Activated naive CD4-positive, alpha-beta T cell treated with Interleukin-2 at 50 U/mL for 16 hours (primary cell): ENCODE measurements at places on chromosomes 2 and 18.

DNA sequence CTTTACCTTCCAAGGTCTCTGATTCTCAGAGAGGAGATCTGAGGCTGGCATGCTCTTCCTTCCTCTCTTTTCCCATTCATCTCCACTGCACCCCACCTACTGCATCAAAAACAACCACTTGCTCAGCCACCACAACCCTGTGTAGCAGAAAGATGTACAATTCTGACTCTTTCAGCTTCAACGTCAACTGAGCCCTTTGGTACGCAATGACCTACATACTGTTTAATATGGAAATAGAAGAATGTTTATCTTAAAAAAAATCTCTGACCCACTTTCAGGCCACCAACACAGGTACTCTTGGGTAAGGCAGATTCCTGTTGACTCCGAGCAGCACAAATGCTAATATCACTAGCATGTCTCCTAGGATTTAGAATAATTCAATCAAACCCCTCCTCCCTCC is 76.2 kb upstream of the AFF3 start:
- no peak for DNase-seq

DNA sequence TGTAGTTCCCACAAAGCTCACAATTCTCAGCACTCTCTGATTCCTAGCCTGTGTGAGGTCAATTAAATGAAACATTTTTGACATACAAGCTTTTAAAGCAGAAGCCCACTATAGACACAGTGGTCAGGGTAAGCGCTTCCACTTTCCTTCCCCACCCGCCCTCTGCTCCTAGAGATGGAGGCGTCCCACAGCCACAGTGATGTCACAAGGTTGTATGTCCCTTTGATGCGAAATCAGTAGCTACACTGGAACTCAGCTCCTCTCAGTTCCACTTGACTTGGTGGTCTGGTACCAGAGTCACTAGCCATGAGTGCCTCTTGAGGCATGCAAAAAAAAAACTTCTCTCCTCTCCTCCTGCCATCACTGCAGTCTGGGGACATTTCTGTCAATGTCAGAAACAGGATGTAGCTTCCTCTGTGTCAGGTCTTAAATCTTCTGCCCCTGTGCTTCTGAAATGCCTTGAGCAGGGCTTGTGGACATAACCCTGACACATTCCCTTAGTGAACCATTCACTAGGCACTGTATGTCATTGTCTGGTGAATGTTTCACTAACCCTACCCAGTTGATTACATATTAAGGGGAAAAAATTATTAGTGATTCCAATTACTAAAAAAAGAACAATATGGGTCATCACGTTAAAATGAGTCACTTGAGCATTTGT is 7.8 kb downstream of the SULT1C4 start:
- no peak for DNase-seq

DNA sequence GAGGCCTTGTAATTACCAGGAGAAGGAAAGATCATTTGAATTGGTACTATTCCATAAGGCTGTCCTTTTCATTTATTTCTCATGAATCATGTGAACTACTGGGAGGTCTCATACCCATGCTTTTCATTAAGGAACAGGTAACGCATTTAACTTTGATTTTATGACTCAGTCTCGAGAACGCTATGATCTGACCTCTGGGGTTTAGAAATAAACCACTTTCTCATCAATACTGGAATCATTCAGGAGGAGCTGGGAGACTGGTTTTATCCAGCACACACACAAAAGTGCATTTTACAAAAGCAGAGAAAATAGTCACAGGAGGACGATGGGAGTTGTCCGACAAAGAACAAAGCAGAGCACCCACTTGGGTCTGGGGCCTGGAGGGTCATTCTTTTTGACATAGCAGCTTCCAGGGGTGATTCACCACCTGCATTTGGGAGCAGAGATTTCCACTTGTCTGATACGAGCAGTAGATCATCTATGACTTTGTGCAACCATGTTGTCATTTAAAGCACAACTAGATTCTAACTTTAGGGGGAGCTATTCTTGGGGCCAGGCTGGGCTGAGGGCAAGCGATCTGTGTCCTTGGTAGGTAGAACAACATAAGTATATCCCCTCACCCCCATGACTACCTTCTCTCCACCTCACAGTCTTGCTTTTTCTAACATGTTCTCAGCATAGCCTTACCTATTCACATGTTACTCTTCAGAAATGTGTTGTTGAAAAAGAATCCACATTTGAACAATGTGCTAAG is 95.9 kb upstream of the SCG2 start:
- no peak for DNase-seq

DNA sequence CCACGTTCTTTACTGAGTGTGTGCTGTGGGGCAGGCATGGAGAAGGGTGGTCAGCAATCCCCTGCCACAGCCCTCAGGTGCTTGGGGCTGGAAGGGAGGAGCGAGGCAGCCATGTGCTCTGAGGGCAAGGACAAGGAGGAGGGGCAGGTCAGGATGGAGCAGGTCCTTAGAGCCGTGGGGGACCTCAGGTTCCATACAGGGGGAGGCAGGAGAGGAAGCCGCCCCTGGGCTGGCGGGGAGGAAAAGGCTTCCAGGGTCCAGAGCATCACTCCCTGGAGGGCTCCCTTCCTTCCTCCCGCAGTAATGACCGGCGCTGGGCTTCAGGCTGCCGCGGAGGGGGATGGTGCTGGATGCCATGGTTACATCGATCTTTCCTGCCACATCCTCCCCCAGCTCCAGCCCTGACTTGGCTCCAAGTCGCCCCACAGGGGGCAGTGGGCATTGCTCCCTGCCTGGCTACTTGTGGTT is 6.6 kb downstream of the GAREM2 start:
- DNase-seq = no peak

GRCh38 chr2:174686430-174686829 is 77.8 kb downstream of the CHRNA1 start:
- DNase-seq = no peak

DNA sequence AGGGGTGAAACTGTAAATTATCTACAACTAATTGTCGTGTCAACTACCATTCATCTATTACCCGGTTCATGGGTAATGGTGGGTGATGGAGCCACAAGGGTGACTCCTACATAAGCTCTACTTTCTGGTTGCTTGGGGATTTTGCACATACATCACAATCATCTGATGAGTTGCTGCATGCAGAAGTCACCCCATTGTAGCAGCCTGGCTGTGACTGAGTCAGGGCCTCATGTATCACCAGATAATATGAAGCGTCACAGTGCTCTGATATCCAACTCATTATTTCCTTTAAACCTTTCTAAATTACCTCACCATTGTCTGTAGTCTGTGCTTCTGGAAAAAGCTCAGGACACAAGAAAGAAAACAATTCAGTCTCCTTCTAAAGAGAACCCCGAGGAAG is 32.4 kb upstream of the GORASP2 start:
- no peak for DNase-seq

DNA sequence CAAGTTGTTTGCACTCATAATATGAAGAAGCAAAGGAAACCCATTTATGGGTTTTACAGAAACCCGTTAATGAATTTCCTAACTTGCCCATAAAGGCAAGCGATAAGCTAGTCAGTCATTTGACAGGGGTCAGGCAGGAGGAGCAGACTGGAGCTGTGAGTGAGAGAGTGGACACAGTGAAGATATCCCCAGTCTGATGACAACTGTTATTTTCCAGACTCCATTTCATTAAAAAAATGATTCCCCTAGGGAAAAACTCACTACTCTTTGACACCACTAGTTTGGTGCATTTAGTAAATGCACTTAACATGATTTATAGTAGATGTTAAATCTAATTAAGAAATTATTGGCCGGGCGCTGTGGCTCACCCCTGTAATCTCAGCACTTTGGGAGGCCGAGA is 80.8 kb downstream of the TGIF1 start:
- no peak for DNase-seq

- DNase-seq = no peak
Measured at GRCh38 chr2:193843675-193844074, 1648.9 kb upstream of the TMEFF2 start.

DNA sequence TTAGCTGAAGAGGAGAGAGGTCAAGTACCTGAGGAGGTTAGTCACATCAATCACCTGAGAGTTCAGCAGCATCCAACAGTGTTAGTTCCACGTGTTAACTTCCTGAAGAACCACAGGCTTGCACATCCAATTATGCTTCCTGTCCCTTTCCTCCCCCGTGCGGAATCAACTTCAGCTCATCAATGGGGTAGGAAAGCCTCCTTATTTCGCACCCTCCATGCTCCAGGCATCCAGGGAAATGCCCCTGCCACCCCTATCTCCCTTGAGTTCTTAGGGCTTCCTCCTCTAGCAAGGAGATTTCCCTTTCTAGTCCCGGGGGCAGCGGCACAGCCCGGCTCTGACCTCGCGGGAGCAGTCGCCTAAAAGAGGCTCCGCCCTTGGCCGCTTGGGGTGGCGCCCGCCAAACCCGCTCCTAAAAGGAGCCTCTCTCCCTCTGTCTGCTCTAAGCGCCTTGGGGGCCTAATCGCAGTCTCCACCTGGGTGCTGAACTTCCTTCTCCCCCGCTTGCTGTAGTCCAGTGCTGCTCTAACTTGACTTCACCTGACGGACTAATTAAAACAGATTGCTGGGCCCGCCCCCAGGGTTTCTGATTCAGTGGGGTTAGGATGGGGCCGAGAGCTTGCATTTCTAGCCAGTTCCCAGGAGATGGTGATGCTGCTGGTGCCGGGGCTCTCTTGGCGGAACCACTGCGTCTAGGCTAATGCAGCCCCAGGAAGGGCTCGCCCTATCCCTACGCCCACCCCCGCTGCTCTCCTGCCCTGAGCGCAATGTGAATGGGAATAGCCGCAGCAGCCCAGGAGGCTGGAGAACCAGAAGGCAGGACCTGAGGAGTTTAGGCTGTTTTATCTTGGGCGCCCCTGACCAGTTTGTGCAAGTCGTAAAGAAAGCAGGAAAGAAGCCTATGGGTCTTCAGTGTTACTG is 3.4 kb upstream of the TET3 start:
- no peak for DNase-seq

- DNase-seq = no peak
Measured at GRCh38 chr2:9208875-9209274, 2.3 kb downstream of the ASAP2 start.

DNA sequence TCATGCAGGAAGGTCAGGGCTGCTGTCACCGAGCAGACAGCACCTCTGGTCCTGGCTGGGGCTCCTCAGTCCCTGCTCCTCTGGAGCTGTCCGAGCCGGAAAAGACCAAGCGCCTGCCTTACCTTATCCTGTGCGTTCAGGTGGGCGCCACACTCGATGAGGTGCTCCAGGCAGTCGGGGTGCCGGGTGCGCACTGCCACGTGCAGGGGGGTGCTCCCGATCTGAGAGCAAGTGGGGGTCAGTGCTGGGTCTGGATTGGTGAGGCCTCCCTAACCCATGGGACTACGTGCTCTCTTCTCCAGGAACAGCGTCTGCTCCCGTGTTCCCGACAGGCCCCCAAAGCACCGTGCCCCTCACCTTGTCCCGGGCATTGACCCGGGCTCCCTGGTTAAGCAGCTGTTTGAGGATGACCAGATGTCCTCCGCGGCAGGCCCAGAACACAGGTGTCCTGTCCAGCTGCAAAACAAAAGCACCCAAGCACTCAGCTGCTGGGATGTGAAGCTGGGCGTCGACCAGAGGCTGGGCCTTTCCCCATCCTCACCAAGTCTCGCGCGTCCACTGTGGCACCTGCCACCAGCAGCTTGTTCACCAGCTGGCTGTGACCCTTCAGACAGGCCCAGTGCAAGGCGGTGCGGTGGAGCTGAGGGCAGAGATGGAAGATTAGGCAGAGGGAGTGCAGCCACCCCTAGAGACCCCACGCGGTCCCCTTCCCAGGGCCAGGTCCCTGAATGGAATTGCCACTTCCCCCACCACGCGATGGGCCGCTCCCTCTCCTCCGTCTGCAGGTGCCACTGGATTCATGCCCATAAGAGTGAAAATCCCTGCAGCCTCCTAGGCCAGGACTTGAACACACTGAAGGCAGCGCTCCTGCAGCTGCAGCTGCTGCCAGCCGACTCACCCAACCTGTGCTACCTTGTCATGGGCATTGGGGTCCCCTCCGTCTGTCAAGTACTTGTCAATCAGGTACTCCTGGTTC is 3.7 kb downstream of the ANKRD23 start:
- DNase-seq = no peak

- DNase-seq = no peak
Measured at GRCh38 chr18:29488617-29489016, 1311.7 kb upstream of the CDH2 start.

GRCh38 chr2:143469323-143469722 is 340.1 kb downstream of the ARHGAP15 start:
- DNase-seq = no peak

- no peak for DNase-seq
Measured at GRCh38 chr2:4134551-4135550, 431.5 kb downstream of the DCDC2C start.

- DNase-seq = peak; percentile 24
Measured at GRCh38 chr2:196101325-196101991, 32.8 kb upstream of the DNAH7 start.

DNA sequence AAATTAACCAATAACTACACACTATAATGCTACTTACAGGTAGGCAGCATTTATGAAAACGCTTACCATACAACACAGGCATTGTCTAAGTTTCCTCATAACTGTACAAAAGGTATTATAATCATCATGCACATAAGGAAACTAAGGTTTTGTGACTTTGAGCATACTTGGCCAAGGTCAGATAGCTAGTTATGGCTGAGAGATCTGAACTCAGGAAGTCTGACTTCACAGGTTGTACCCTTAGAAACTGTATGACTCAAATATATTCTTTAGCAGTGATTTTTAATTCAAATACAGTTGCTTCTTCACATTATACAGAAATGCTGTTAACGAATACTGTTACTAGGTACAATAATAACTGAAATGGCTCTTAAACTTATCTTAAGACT is 89.3 kb downstream of the TRIP12 start:
- no peak for DNase-seq

- no peak for DNase-seq
Measured at GRCh38 chr18:74268175-74268574, 23.6 kb downstream of the CYB5A start.

DNA sequence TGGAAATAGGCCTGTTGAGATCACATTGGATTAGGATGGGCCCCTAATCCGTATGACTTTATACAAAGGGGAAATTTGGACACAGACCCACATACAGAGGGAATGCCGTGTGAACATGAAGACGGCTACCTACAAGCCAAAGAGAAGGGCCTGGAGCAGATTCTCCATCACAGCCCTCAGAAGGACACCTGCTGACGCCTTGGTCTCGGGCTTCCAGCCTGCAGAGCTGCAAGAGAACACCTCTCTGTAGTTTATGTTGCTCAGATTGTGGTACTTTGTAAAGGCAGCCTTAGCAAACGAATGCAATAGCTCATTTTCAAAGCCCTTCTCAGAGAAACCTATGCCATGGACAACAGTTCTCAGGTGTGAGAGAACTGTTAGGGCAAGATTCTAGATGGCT is 86.1 kb downstream of the LONRF2 start:
- DNase-seq = no peak

- no peak for DNase-seq
Measured at GRCh38 chr2:124045894-124046293, 20.8 kb downstream of the CNTNAP5 start.

- DNase-seq = no peak
Measured at GRCh38 chr2:392926-393280, 105.0 kb upstream of the ALKAL2 start.

GRCh38 chr2:226793646-226794045 is 6.0 kb downstream of the IRS1 start:
- DNase-seq = no peak

DNA sequence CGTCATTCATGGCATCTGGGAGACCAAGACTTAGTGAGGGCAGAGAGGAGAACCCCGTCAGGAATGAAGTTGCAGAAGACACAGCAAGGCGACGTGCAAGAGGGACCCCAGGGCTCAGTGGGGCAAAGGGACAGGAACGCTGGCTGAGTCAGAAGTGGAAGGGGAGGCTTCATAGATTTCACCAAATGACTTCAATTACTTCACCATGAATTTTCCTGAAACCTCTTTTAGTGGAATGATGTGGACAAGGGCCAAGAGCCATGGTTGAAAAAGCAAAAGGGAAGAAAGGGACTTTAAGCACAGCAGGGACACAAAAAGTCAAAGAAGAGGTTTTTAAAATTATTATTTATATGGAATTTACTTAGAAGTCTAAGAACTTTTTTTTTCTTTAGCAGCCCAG is 141.6 kb upstream of the PID1 start:
- DNase-seq = no peak
